CD8-positive, alpha-beta T cell (primary cell): ENCODE measurements at places on chromosomes 13 and 19.

DNA sequence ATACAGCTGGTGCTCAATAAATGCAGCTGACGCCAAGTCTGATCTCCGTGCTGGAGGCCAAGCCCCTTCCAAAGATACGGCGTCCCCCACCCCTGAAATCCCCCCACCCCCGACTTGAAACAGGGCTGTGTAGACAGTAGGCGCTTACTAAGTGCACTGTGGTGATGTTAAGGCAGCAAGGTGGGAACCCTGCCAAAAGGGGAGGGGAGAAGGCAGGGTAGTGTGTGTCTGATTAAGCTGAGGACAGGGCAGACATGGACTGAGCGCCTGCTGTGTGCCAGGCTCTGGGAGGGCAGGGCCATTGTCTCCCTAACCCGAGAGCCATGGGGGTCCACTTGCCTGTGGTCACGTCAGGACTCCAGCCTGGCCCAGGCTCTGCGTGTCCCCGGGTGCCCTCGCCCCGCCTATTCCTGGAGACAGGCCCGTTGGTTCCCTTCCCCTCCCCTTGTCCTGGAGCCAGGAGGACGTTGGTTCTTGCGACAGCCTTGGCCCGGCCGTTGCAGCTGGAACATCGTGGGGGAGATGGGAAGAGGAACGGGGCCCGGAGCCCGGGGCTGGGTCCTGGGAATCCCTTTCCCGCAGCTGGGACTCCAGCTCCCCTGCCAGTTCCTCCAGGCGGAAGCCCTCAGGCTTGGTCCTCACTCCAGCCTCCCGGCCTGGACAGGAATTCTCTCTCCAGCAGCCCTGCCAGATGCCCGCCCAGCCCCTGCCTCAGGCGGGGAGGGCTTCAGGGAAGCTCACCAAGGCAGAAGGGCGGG, 1.7 kb upstream of the ELANE start:
- no peak for DNase-seq

- DNase-seq = no peak
Observed at GRCh38 chr19:46861691-46862502, 1.1 kb downstream of the ARHGAP35 start.

DNA sequence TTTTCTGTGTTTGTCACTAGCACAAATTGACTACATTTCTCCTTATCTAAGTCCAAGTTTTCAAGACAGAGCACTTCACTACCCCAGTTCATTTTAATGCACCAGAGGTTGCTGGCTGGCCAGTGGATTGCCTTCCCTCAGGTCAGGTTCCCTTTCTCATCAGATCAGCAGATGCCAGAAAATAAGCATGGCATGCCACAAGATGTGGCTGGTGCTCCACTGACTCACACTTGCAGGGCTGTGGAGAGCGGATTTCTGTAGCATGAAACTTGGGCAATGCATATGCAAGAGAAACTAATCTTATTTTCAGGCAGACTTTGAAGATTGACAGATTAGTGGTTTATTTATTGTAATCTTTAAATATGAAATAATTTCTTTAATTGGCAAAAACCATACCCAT, 79.5 kb downstream of the RUBCNL start:
- DNase-seq = no peak

GRCh38 chr19:51507192-51507591, 5.6 kb upstream of the SIGLEC12 start:
- no peak for DNase-seq

- no peak for DNase-seq
Observed at GRCh38 chr19:39446365-39447084, 1.1 kb downstream of the SUPT5H start.

- no peak for DNase-seq
Observed at GRCh38 chr13:33367926-33368325, 82.4 kb upstream of the STARD13 start.

DNA sequence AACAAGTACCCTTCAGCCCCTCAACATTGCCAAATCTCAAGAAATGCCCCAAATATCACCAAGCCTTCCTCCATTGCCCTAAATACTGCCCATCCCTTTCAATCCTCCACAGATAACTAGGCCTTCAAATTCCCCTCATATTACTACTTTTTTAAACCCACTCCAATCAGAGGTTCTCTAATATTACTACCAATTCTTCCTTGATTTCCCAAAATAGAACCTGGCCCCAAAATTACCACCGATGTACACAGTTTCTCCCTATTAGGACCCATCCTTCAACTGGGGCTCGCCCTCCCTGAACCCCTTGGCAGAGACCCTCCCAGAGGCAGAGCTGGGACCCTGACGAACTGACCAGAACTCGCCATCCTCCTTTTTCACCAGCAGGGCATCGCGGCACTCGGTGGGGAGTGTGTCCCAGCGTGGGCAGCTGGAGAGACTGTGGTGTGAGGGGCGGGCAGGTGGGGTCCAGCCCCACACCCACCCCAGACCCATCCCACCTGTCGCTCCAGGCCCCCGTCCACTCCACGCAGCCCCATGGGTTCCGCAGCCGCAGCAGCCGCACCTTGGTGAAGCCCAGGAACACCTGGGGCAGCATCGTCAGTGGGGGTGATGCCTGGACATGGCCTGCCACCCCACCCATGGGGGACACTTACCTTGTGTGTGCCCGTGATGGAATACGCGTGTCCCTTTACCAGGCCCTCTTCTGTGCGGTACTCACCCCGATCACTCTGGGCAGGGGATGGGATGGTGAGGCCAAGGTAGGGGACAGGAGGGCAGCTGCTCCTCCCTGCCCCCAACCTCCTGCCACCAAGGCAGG, 6.1 kb downstream of the CAPN12 start:
- no peak for DNase-seq

- DNase-seq = no peak
Observed at GRCh38 chr13:91132786-91133185, 214.7 kb upstream of the MIR17HG start.

DNA sequence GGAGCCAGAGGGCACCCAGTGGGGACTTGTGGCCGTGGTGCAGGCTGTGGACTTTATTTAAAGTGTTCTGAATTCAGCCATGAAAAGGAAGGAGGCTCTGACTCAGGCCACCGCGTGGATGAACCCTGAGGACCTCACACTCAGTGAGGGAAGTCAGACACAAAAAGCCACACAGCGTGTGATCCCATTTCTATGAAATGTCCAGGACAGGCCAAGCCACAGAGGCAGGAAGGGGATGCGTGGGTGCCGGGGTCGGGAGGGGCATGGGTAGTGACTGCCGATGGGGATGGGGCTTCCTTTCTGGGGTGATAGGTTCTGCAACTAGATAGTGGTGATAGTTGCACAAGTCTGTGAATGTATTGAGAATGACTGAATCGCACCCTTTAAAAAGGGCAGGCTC, 8.7 kb upstream of the ZBTB7A start:
- no peak for DNase-seq

GRCh38 chr19:12159773-12160414, 3.0 kb upstream of the ZNF136 start:
- no peak for DNase-seq

DNA sequence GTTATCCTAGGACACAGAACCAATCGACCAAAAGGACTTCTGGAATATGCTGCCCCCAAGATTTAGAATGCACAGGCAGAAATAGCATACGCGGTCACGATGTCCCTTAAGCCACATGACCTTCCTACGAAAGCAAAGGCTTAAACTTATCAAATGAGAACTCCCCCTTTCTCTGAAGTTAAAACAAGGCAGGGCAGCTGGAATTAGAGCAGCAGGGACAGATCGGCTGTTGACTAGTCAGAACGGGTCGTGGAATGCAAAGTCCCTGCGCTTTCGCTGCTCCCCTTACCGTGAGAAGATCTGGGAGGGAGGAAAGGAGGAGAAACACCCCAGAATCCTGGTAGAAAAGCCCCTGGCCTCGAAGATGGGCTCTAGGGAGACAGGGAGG, 799 bp upstream of the USPL1 start:
- peak; percentile 44 for DNase-seq

DNA sequence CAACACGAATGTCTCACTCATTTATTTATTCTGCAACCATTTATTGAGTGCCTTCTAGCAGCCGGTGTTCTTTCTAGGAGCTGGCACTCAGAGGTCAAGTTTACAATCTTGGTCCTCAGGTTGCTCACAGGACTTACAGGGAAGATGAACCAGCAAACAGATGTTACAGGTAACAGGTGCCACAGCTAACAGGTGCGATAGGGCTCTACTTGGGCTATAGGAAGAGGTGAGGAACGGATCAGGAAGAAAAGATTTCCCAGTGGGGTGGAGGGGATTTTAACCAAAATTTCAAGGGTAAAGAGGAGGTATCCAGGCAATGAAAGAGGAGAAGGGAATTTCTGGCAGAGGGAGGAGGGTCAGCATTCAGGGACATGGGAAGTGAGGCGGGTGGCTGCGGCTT, 87.3 kb upstream of the FARP1 start:
- no peak for DNase-seq

DNA sequence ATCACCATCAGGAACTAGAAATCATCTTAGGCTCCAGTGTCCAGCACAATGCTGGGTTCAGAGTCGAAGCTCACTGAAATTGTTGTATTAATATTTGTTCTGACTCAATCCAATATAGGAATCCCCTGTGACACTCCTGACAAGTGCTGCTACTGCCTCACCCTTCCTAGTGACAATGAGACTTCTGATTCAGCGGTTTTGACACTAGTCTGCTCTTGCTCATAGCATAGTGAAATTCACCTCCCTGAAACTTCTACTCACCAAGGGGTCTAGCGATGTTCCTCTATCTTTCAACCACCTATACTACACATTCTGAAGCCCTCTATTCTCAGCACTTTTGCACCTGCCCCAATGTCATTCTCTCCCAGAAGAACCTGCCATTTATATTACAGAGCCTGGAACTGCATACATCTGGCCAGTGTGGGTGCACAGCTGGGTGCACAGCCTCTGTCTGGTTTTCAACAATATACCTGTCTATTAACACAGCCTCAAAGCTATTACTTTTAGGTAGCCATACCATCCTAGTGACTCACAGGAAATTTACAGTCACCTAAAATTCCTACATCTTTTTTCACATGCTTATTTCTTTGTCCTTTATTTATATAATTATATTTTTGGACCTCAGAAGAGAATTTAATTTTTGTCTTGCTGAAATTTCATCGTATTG, 88.3 kb downstream of the DOCK9 start:
- DNase-seq = no peak

DNA sequence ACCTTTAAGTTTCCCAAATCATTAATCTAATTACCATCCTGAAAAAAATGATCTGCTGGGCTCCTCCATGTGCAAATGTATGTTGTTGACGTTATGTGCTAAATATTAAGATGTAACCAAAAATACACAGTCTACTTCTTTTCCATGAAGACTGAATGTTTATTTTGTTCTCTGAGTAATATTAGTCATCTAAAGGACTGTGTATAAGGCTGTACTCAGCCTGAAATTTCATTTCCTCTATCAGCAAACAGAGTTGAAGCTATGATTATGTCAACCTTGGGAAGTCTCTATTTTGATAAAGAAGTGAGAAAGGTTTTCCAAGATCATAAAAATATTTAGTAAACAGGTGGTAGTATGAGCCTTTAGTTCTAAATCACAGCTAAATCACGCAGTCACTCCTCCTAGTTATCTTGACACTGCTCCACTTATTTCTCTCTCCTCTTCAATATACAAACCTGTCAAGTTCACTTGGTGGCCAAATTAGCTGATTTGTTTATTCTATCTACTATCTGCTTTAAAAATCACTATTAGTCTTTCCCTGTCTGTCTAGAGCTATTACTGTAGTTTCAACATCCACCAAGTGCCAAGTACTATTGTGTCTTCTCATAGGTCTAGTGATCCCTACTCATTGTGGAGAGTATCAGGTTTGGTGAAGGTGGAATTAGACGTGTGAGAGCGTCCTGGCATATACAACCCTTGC, 211.7 kb upstream of the STARD13 start:
- DNase-seq = no peak

DNA sequence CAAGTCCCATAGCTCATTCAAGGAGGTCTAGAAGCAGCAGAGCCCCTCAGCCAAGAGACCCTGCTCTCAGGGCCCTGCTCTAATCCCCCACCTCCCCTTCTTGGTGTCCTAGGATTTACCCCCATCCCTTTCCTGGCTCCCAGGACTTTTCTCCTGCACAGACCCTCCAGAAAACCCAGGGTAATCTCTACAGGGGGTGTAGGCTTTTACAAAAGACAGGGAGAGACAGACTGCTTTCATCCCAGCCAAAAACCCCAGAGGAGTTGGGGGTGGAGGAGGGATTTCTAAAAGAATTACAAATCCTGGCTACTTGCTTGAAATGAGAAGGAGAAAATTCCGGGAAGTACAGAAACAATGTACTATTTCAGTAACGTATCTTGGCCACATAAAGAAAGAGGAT, 133.3 kb downstream of the TNFSF13B start:
- no peak for DNase-seq

GRCh38 chr13:19818223-19818842, 35.6 kb upstream of the PSPC1 start:
- peak; percentile 35 for DNase-seq

DNA sequence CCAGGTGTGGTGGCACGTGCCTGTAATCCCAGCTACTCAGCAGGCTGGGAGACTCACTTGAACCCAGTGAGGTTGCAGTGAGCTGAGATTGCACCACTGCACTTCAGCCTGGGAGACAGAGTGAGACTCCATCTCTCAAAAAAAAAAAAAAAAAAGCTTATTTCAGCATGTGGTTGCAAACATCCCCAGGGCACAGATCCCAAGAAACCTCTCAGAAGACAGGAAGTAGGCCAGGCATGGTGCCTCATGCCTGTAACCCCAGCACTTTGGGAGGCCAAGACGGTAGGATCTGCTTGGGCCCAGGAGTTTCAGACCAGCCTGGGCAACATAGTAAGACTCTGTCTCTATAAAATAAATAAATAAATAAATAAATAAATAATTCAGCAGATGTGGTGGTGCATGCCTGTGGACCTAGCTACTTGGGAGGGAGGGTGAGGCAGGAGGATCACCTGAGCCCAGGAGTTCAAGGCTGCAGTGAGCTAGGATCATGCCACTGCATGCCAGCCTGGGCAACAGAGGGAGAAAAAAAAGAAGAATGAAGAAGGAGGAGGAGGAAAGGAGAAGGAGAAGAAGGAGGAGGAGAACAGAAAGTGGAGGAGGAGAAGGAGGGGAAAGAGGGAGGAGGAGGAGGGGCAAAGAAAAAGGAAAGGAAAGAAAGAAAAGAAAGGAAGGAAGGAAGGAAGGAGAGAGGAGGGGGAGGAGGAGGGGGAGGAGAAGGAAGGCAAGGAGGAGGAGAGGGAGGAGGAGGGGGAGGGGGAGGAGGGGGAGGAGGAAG, 4.3 kb upstream of the LRRC8E start:
- no peak for DNase-seq

GRCh38 chr13:100532090-100532766, 56.4 kb downstream of the GGACT start:
- no peak for DNase-seq
